Tibial nerve (tissue), 4 donors: ENCODE measurements at places on chromosomes 6 and 20.

- DNase-seq: no peak
These were observed 118.2 kb downstream of the PACRG start for GRCh38 chr6:162845972-162846371.

DNA sequence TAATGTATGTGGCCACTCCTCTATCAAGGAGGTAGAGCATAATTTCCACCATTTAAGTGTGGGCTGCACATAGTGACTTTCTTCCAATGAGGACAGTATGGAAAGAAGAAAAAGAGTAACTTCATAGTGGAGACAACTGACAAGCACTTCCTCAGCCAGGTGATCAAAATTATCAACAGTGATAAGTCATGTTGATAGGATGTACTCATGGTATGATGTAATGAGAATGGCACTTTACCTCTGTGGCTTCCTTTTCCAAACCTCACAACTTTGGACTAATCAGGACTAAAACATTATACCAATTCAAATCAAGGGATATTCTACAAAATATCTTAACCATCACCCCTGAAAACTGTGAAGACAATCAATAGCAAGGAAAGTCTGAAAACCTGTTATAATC lies 302.3 kb upstream of the CITED2 start:
- no peak for DNase-seq

- no peak for DNase-seq
These were observed 23.3 kb downstream of the MAP7 start for GRCh38 chr6:136526937-136527336.

- DNase-seq: no peak
These were observed 154.6 kb upstream of the TSHZ2 start for GRCh38 chr20:52817511-52817910.

DNA sequence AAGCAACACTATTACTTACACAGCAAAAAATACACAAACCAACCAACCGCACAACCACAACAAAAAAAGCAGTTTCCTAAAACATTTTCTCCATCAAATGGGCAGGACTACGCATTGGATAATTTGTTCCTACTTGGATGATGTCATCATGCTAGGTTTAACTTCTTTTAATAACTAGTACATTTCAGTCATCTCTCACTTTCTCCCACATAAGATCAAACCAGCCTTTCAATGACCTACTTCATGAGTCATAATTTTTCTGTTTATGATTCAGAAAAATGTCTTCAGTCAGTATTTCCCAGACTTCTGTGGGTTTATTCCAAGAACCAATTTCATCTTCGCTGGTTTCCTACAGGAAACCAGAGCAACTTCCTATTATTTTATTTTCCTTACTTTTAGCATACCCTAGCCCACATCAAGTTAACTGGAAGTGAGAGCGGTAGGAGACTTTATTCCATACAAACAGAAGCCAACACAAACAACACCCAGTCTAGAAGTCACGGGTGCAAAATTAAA lies 134.2 kb downstream of the GMDS start:
- no peak for DNase-seq

DNA sequence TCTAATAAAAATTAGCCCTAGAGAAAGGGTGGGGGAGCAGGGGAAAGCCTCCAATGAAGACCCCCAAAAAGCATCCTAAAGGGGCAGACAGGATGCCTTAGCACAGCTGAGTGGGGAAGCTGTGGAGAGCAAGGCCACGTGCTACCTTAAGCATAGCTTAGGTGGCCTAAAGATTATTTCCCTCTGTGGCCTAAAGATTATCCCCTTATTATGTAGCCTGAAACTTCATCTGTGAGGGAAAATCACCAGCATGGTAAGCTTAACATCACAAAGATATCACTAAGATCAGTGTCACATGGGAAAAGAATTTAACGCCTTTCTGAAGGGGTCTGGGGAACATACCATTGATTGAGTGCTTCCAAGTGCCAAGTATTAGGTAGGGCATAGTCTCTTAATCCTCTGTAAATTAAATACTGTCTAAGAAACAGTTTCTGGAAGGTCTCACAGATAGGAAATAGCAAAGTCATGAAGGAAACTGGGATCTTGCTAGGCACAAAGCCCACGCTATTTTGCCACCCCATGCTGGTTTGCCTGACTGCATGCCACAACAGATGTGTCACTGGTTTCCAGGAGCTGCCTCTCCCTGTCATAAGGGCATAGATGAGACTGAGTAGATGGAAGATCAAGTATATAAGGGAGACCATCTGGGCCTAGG lies 170.0 kb downstream of the HACE1 start:
- no peak for DNase-seq

DNA sequence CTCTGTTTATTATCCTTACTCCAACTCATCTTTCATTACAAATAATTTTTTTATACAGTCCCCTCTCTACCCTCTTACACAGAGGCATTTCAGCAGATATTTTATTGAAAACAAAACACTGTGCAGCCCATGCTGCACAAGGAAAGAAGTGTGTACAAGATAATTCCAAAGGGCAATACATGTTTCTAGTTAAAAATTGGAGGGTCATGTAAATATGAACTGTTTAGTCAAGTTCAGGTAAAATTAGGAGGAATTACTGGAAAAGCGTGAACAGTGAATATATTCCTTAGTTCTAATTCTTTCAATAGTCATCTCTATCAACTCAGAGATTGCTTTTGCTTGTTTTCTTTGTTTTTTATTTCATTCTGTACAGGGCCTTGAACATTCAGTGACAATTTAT lies 27.9 kb upstream of the TSPYL1 start:
- no peak for DNase-seq

- DNase-seq: no peak
These were observed 116.6 kb upstream of the RNF24 start for GRCh38 chr20:4131911-4132310.

DNA sequence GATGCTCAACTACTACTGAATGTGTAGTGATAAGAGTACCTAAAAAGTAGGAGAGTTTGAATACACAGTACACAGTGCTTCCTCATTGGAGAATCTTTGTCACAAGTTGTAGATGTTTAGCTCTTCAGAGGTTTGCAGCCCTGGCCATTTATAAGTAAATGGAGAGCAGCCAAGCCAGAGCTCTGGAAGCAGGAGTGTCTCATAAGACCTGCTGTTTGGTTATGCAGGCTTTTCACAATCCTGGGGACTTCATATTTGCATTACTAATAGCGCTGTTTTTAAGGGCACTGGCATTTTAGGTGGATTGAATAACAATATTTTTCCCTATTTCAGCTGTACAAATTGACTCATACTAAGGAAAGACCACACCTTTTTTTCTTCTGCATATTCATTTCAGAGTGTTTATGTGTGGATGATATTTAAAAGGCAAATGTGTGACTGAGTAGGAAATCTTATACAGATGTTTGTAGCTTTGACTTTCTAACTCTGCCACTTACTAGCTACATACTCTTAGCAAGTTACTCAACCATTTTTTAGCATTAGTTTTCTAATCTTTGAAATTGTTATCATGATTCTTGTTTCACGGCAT lies 730.5 kb upstream of the MAP3K7 start:
- DNase-seq: no peak

- DNase-seq: no peak
These were observed 48.5 kb downstream of the FYN start for GRCh38 chr6:111824608-111825337.
